ENCODE measurements at places on chromosomes 1 and 21. TPM values are rescaled to one million over a fixed set of nuclear protein-coding genes. Genes with fewer than 3 reads are reported as not detected.

DNA sequence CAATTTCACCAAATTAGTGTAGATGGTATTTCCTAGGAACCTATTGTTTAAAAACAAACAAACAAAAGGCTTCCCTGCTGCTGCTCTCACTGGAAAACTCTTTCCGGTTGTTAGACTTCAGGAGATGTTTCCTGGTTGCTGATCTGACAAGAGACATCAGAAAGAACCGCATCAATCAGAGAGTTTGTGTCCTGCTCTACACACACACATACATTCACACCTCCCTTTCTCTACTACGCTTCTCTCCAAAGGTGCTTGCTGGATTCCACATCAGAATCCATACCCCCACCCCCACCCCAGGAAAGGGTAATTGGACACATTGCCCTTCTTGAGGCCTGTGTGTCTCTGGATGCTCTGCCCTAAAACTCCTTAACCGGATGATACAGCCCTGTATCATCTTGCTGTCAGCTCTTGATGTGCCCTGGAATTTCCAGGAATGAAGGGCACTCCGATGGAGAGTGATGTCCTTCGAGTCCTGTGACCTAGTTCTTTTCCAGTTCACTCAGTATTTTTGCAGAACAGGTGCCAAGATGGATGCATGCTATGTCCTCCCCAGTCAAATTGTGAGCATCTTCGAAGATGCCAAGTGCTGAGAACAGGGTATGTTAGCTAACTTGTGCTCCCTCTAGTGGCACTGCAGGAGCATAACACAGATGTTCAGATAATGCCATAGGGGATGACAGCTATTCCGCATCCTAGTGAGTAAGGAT is 113.7 kb upstream of the SLC35F3 start:
- H3K36me3 ChIP-seq: no peaks in the 10 kb centered on the region
- H3K27me3 ChIP-seq: no peaks in the 10 kb centered on the region
- H3K4me3 ChIP-seq: no peak overlapping the region
- H3K27ac ChIP-seq: no peak overlapping the region

The CD1C gene
- polyA plus RNA-seq: 0.24 TPM

DNA sequence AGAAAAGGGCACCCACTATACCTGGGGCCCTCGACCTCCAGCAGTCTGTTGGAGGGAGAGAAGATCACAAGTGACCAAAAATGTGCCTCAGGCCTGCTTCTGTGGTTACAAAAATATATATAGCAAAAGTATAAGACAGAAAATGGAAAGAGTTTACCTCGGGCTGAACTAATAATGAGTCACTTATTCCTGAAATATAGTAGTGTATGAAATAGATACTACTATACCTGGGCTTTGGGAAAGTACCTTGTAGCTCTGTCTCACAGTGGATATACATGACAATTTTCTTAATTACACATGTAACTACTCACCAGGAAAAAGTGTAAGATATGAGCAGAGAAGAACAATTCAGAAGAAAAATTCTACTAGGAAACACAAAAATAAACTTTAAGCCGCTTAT is 7.3 kb upstream of the APCS start:
- peak overlapping the region; percentile 73 for H3K27ac ChIP-seq
- peaks cover 3% of the 10 kb centered on the region for H3K4me1 ChIP-seq
- H3K27me3 ChIP-seq: no peaks in the 10 kb centered on the region
- no peak for DNase-seq

GRCh38 chr1:182569939-182570610 is 19.0 kb downstream of the RNASEL start:
- H3K4me3 ChIP-seq: no peak overlapping the region
- no peaks in the 10 kb centered on the region for H3K4me1 ChIP-seq
- DNase-seq: no peak
- no peak overlapping the region for H3K27ac ChIP-seq
- no peaks in the 10 kb centered on the region for H3K27me3 ChIP-seq

The NUDT4B gene
- 0.25 TPM for polyA plus RNA-seq

The GBP6 gene
- polyA plus RNA-seq: 0.05 TPM

- DNase-seq: no peak
- H3K4me1 ChIP-seq: no peaks in the 10 kb centered on the region
- no peak overlapping the region for H3K27ac ChIP-seq
- H3K4me3 ChIP-seq: no peak overlapping the region
- H3K36me3 ChIP-seq: no peaks in the 10 kb centered on the region
Observed at GRCh38 chr21:18249672-18250071, 5.0 kb downstream of the CHODL start.

The PPIE gene
- polyA plus RNA-seq: 23.6 TPM

The HMGCL gene
- 198 TPM for polyA plus RNA-seq

All from liver (tissue), 10 donors.